Endothelial cell of umbilical vein (primary cell): ENCODE measurements at places on chromosomes 3 and 15. TPM values are rescaled to one million over a fixed set of nuclear protein-coding genes. Genes with fewer than 3 reads are reported as not detected.

The TTLL13 gene
- total RNA-seq, result not detected in 2 replicates

The ASB14 gene
- total RNA-seq, result not detected in 2 replicates

The DUOXA2 gene
- total RNA-seq, result not detected in 2 replicates

The SMAD6 gene
- total RNA-seq, result 12.4 and 12.5 TPM in 2 replicates

The MORC1 gene
- total RNA-seq, result not detected in 2 replicates

The EXD1 gene
- not detected in 2 replicates for total RNA-seq

The HTR3E gene
- not detected in 2 replicates for total RNA-seq

The CIB1 gene
- total RNA-seq, result 58.3 and 61.0 TPM in 2 replicates

The TOP2B gene
- 98.9 and 102 TPM in 2 replicates for total RNA-seq

The SCN11A gene
- total RNA-seq, result 0.07 TPM in 1 of 2 replicates, not detected in the other

DNA sequence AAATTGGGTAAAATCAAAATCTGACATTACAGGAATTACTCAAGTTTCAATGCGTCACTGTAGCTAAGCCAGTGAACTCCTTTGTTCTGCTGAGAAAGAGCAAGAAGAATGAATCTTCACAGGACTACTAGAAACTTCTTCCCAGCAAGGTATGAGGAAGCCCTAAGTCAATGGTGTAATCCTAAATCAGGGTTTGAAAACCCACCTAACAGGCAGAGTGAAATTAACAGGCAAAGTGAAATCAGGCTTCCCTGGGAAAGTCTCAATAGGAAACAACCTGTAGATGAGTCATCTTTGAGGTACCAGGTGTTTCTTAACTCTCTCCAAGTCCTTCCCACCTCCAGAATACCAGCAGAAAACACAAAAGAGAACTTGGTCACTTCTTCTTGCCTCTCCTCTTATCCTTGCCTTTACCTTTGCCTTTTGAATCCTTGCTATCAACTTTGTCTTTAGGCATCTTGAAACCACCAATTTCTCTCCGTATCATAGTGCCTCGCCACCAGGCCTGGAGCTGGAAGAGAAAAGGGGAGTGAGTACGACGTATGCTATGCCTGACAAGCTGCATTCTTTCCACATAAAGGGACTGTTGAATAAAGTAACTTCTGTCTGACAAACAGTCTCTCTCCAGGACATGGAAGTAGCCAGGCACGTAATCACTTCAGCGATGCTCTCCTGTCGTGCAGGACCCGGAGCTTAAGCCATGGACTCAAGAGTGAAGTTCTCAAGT lies 60.6 kb upstream of the RPL35A start:
- no peak for DNase-seq

- DNase-seq, result no peak
Observed at GRCh38 chr3:140316868-140317400, 360.9 kb upstream of the TRIM42 start.

GRCh38 chr3:140443073-140443472 lies 234.8 kb upstream of the TRIM42 start:
- peak; percentile 67 for DNase-seq

- no peak for DNase-seq
Observed at GRCh38 chr3:184918750-184919149, 106.8 kb downstream of the VPS8 start.

- no peak for DNase-seq
Observed at GRCh38 chr3:23086831-23087230, 116.3 kb upstream of the UBE2E2 start.

DNA sequence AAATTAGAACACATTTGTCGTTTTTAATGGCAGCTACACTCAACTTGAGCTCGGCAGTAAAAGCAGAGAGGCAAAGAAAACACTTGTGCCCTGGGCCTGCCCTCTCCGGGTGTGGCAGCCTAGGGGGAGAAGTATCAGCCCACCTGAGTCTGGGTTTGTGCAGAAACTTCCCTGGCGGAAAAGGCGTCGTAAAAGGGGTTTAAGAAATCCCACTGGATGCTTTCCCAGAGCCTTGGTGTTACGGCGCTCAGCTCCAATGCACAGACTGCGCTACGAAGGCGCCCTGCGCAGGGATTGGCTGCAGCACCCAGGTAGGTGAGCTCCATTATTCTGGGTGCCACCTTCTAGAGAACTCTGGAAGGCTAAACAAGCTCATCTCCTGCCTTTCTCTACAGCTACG lies 461.5 kb upstream of the NR2F2 start:
- DNase-seq, result no peak

GRCh38 chr3:174342941-174343501 lies 516.1 kb upstream of the NAALADL2 start:
- DNase-seq, result no peak

DNA sequence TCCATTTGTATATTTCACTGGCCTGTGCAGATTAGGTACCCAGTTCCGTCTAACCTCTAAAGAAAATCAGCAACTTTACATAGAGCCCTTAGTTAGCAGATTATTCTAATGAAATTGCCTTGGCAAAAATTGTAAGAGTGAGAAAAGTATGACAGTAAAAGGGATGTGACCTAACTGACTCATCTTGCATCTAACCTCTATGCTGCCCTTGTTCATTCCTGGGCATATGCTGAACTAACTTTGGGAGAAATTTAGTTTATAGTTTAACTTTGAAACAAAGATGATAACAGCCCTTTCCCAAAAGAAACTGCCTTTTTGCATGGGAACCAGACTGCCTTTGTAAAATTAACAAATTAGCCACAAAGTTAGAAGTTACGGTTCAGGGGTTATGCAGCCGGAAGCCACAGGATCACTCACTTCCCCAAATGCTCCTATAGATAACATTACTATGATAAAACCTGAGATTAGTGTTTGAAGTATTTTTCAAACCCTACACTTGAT lies 839.8 kb upstream of the ALCAM start:
- DNase-seq, result no peak

DNA sequence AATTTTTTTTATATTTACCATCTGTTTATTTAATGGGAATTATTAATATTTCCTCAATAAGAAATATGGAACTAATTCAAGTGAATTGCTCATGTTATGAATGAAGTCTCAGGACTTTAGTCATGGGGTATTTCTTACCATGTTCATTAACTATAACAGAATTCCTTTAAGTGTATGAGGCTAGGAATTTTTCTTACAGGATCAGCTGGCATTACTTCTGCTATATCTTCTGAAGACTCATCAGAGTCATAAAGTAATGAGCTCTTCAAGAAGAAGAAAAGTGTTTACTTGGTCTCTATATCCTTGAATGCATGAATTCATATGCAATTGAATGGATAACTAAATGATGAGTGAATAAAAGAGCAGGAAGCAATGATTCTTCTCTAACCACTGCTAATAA lies 486.8 kb upstream of the THBS1 start:
- DNase-seq, result no peak

DNA sequence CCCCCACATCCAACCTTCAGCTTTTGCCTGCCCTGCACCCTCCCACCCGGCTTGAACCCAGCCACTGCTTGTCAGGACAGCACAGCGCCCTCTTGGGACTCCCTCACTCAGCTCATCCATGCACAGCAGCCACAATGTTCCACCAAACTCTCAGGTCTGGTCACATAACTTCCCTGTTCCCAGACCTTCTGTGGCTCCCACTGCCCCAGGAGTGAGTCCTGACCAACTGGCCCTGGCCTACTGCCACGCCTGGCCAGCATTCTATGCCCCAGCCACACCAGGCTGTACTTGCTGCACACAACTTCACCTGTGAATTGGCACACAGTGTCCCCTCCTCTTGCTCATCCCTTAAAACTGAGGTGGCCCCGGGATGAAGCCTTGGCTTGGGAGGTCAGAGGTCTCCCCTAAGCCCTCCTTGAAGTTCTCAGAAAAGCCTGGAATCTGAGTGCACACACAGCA lies 21.0 kb downstream of the PLXNB1 start:
- no peak for DNase-seq

- no peak for DNase-seq
Observed at GRCh38 chr3:70979983-70980645, 603.4 kb downstream of the FOXP1 start.

GRCh38 chr3:81152156-81152555 lies 609.3 kb downstream of the GBE1 start:
- DNase-seq, result no peak
